ENCODE measurements at places on chromosomes 7 and 10. TPM values are rescaled to one million over a fixed set of nuclear protein-coding genes. Genes with fewer than 3 reads are reported as not detected.

The FAM13C gene
- 4.1 TPM for total RNA-seq

The PNLIPRP3 gene
- 0.22 TPM for total RNA-seq

The SPDYE3 gene
- total RNA-seq = not detected

The GIMAP5 gene
- total RNA-seq = 63.2 TPM

The DRGX gene
- 0.17 TPM for total RNA-seq

The MOGAT3 gene
- not detected for total RNA-seq

- DNase-seq = no peak
These were observed 292.8 kb downstream of the PRKG1 start for GRCh38 chr10:51367127-51367526.

GRCh38 chr10:3220853-3221252, 48.3 kb upstream of the PITRM1 start:
- no peak for DNase-seq

- DNase-seq = no peak
These were observed 25.8 kb downstream of the AP5Z1 start for GRCh38 chr7:4800926-4801838.

GRCh38 chr7:47809387-47809786, 138.9 kb downstream of the PKD1L1 start:
- DNase-seq = no peak

- peak; percentile 58 for DNase-seq
These were observed 57.0 kb downstream of the YKT6 start for GRCh38 chr7:44257618-44258422.

DNA sequence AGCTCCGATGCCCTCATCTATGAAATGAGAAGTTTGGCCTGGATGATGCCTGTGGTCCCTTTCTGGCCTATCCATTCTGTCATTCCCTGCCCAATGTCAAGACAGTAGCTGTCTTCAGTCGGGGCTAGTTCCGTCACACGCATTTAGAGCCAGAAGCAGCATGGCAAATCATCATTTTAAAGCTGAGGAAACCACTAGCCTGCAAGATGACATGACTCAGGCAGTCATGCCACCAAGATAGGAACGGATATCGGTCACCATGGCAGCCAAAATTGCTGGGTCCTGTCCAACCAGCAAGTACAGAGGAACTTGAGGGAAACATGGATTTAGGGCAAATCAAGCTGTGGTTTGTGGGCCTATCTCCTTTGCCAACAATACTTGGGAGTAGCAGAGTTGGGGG, 64.5 kb upstream of the MRLN start:
- DNase-seq = peak; percentile 40

DNA sequence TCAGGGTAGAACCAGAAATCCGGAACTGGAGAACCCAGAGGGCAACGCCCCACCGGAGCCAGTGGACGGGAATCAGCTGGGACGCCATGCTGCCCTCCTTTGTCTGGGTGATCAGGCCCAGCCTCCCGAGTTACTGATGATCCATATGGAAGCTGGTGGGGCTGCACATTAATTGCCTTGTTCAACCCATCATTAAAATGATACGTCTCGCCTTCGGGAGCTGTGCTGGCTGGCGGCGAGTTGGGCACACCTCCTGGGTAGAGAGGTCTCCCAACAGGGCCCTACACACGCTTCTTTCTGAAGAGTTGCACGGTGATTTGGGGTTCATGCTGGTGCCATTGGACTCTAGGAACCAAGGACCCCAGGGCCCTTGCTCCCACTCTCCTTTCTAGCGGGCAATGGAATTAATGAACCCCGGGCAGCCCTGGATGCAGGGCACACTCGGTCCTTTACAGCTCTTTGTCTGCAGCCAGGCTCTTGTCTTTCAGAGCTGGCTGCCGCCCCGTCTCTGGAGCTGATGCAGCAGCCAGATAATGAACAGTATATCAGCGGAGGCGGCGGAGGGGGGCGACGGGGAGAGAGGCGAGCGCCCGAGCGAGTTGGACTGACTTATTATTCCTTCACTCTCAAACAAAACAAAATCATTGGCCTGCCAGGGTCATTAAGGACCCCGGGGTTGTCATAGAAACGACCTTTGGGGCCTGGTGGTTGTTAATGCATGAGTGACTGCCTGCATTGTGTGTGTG, 412.2 kb upstream of the ZMIZ1 start:
- DNase-seq = peak; percentile 82

GRCh38 chr7:43584195-43584586, 1.3 kb downstream of the STK17A start:
- no peak for DNase-seq

DNA sequence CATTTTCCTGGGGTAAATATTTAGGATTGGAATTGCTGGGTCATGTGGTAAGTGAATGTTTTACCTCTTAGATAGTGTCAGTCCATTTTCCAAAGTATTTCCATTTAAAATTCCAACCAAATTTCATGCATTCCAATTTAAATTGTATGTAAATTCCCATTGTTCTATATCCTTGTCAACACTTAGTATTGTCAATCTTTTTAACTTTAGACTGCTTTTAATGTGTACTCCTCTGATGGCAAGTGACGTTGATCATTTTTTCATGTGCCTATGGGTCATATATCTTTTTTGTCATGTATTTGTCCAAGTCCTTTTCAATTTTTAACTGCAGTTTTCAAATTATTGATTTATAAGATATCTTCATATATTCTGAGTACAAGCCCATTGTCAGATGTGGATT, 80.8 kb upstream of the FAM20C start:
- no peak for DNase-seq

GRCh38 chr7:42053834-42054233, 183.2 kb downstream of the GLI3 start:
- no peak for DNase-seq

GRCh38 chr7:77587272-77587671, 50.2 kb downstream of the PTPN12 start:
- DNase-seq = no peak

DNA sequence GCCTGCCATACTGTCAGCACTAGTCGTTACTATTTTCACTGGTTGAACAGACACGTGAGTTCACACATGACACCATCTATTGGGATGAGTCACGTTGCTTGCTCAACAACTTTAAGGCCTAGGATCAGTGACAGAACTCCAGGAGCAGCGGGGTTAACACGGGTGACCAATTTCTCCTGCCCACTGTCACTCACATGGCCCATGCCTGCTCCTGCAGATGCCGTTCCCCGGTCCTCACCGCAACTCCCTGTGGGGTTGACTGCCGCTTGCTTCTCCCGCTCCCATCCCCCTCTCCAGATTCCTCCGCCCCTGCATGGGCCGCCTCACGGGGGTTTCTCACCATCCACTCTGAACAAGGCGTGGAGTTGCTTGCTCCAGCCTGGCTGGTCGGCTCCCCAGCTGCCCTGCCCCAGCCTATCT, 128.2 kb downstream of the TAX1BP1 start:
- no peak for DNase-seq

- DNase-seq = no peak
These were observed 196.0 kb downstream of the REEP3 start for GRCh38 chr10:63717027-63717715.

DNA sequence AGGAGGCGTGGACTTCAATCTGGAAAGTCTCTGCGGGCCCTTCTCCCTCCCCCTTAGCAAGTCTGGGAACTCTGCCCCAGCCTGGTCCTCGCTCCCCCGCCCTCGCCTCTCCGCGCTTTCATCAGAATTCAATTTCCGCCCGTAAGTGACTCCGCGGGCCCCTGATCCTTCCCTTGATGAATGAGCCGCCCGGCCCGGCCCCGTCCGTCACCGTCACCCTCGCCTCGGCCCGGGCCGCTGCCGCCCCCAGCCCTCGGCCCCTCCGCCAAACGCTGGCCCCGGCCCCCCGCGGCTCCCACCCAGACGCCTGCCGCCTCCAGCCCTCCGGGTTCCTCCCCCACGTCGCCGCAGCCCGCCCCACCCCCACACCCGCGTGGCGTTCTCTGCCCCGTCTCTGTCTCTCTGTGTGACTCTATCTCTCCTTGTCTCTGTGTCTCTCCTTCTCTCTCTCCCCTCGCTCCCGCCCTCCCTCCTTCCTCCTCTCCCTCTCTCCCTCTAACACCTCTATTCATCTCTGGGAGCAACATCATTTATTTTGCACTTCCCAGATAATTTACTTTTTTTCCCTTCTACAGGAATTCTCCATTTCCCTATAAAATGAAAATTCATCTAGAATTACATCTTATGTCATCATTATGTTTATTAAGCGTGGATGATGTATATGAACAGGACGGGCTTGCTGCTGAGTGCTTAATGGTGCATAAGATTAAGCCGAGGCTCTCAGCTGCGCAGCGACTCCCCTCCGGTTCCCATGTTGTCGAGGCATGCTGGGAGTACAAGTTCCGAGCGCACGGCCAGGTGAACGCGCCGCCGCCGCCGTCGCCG, 91.2 kb upstream of the PAX2 start:
- no peak for DNase-seq

DNA sequence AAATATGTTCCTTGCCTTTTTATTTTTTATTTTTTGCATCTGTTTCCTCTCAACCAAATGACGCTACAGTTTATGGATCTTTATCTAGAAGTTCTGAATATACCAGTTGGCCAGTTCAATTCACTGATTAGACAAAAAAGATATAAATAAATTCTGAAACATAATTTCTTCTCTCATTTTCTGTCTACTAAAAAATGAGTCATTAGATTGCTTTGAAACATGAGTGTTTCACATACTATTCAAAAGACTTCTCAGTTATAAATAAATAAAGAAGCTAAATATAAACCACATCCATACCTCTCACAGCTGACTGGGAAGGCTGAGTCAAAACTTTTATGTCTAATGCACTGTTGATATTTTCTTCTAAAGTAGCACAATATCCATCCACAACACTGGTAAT, 97.6 kb upstream of the GPR22 start:
- no peak for DNase-seq

DNA sequence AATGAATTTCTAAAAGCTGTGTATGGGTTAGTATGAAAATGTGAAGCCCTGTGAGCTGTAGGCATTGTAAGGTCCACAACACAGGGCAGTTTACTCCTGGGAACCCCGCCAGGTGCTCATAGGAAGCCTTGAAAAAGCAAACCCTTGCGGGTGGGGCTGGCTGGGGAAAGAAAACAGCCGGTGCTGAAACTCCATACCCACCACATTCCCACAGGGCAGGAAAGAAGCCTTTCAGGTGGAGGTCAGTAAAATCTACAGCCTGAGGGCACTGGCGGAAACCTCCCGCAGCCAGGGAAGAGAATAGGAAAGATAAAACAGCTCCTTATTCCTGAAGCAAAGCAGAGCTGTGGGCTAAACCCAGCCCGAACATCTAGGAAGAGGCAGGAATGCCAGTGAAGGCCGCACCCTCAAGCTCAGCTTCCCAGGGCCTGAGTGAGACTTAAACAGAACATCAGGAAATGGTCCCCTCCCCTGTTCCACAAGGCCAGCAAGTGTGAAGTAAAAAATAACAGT, 34.7 kb downstream of the PODXL start:
- no peak for DNase-seq
